Stimulated activated CD8-positive, alpha-beta memory T cell treated with anti-CD3 and anti-CD28 coated beads, Interleukin-4, amount 100 ng/mL, for 48 hours (primary cell): ENCODE measurements at places on chromosomes 13 and 19.

GRCh38 chr13:43808676-43809075 lies 21.9 kb upstream of the ENOX1 start:
- DNase-seq = no peak

GRCh38 chr19:37692956-37693620 lies 26.5 kb downstream of the ZNF607 start:
- no peak for DNase-seq

DNA sequence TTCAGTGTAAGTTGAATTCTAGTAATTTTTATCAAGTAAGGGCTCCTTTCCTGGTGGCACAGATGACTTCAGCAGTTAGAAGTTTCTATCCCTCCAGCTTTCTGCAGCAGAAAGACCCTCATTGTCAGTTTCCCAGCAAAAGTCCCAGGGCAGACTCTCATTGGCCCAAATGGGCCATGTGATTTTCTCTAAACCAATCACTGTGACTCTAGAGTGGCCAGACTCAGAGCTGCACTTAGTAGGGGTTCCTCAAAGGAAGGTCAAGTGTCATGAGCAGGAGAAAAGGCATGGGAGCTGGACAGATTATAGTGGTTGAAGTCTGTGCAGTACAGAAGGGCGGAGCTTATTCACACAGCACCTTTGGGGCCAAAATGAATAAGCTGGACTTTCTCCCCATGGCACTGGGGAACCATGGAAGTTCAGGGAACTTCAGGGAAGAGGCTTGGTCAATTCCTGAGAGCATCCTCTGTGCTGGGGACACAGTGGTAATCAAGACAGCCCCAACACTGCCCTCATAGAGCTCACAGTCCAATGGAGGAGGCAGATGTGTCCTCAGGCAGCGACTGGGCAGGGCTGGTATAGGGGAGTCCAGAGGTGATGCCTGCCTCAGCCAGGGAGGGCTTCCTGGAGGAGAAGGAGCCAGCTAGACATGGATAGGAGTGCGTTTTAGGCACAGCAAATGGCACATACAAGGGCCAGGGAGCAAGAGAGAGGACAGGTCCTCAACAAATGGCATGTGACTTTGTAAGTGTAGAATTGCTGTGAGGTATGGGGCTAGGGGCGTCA lies 18.3 kb downstream of the CKM start:
- DNase-seq = no peak

DNA sequence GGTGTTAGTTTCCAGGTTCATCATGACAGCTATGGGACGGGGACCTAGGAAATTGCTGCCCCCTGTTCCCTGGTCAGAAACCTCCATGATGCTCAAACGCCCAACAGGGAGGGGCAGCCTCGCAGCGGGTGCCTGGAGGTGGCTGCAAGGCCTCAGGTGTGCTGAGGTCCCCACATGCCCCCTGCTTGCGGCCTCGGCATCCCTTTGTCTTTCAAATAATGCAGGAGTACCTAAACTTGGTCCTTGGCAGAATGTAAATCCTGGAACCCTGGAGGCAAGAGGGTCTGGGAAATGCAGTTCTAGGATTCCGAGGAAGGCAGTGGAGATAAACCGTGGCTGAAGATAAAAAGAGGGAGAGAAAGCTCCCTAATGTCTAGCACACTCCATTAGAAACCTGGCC lies 52.4 kb downstream of the SKA3 start:
- DNase-seq = no peak

DNA sequence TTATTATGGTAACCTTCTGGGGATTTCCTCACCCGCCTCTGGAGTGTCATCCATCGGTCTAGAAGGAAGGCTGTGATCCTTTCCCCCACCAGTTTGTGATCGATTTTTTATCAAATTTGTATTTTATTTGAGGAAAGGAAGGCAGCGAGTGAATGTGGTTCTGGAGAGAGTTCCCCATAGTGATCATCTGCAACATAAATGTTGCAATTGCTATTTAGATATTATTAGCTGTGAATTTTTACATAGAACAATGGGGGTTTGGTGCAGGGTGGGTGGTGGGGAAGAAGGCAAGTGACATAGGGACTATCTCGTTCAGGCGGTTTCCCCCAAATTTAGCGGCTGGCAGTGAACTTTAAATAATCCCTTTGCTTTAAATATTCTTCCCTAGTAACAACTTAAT lies 1.2 kb downstream of the CDK8 start:
- no peak for DNase-seq

GRCh38 chr13:97212004-97212403 lies 10.1 kb upstream of the MBNL2 start:
- no peak for DNase-seq

DNA sequence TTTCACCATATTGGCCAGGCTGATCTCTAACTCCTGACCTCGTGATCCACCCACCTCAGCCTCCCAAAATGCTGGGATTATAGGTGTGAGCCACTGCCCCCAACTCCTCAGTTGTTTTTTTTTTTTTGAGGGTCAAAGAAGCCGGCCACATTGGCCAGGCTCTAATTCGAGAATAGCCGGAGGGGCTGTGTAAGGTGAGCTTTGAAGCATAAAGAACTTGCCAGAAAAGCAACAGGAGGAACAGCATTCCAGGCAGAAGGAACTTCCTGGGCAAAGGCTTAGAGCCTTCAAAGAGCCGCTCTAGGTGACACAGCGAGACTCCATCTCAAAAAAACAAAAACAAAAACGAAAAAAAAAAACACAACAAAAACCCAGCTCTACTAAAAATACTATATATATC lies 1.2 kb upstream of the BABAM1 start:
- DNase-seq = no peak

- no peak for DNase-seq
These were observed 18.2 kb downstream of the ZNF507 start for GRCh38 chr19:32363632-32364031.
